ENCODE measurements at places on chromosomes 3 and 15.

DNA sequence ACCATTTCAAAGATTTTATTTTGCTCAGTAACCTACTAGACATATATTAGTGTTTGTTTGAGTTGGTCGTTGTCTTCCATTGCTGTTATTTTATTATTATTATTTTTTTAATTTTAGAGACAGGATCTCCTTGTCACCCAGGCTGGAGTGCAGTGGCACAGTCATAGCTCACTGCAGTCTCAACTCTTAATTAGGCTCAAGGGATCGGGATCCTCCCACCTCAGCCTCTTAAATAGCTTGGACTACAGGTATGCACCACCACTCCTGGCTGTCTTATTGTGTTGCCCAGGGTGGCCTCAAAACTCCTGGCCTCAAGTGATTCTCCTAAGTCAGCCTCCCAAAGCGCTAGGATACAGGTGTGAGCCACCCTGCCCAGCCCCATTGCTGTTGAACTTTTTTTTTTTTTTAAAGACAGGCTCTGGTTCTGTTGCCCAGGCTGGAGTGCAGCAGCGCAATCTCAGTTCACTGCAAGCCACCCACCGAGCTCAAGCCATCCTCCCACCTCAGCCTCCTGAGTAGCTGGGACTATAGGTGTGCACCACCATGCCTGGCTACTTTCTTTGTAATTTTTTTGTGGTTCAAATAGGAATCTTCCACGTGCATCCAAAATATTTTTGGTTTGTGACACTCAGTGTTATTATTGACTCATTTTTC, 18.2 kb downstream of the SETD5 start:
- DNase-seq: no peak

DNA sequence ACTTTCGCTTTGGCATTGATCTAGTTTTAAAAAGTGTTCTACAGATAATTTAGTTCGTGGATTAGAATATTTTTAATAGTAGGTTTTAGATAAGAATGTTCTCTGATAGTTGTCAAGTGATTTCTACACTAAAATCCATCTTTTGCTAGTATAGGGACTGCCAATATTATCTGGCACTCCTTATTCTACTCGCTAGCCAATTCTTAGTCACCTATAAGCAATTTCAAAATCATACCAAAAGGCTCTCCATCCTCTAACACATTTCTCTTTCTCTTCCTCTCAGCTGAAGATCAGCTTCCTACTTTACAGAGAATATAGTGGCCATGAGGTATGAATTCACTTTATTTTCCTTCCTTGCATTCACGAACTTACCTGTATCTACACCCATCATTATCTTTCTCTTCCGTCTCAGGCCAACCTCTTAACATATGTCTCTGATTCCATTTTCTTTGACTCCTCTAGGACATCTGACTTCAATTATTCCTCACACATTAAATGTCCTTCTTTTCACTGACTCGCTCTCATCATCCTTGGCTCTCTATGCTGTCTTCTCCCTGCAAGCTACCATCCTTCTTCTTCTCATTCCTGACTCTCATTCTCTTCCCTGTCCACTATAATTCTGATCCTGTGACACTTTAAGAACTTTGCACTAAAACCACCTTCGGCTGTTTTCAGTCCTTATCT, 35.5 kb downstream of the C3orf80 start:
- no peak for DNase-seq

DNA sequence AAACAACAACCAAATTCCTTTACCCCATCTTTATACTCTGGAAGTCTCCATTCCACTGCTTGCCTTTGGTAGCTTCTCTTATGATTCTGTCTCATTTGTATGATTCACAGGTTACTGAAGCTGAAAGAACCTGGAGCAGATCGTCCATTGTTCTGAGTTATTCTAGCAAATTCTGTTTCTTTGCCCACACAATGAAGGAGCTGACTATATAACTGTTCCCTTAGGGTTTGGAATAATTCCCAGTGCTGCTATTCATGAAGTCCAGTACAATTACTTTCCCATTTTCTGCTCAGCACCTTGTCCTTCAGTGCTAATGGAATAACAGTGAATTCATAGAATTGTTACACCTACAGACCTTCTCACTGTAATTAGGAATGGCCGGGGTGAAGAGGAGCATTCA, 167.8 kb downstream of the CHST2 start:
- no peak for DNase-seq

DNA sequence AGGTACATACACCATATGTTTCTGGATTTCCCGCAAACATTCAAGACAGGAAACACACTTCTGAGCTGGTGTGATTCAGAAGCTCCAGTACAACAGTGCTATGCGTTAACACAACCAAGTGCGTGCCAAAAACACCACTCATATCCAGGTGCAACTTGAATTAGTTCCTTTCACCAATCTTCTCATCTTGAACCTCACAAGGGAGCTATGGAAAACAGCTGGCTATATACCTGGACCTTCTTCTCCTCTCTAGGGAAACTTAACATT, 31.3 kb downstream of the SUSD5 start:
- no peak for DNase-seq

- DNase-seq: no peak
Observed at GRCh38 chr3:156615592-156616173, 58.7 kb upstream of the TIPARP start.

- DNase-seq: no peak
Observed at GRCh38 chr3:68482565-68482964, 449.8 kb downstream of the TAFA4 start.

DNA sequence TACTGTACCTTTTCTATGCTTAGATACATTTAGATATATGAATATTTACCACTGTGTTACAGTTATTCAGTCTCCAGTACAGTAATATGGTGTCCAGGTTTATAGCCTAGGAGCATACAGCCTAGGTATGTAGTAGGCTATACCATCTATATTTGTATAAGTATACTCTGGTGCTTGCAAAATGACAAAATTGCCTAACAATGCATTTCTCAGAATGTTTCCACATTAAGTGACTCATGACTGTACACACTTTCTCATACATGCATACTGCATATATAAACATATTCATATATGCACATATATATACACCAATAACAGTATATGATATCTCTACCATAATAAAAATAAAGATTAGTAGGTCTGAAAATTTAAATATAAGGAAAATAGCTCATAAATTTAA, 169.3 kb downstream of the DPH6 start:
- no peak for DNase-seq
